ENCODE measurements at places on chromosomes 2 and 18. TPM values are rescaled to one million over a fixed set of nuclear protein-coding genes. Genes with fewer than 3 reads are reported as not detected.

Gene TMEM150A
- 8.2 TPM for total RNA-seq

Gene TDRD15
- not detected for total RNA-seq

Gene SERPINB4
- not detected for total RNA-seq

Gene PSD4
- total RNA-seq, result 27.0 TPM

Gene BMP10
- not detected for total RNA-seq

GRCh38 chr2:70541481-70542020 lies 12.1 kb downstream of the TGFA start:
- peak; percentile 84 for DNase-seq

GRCh38 chr2:237501892-237502513 lies 15.0 kb downstream of the MLPH start:
- DNase-seq, result no peak

DNA sequence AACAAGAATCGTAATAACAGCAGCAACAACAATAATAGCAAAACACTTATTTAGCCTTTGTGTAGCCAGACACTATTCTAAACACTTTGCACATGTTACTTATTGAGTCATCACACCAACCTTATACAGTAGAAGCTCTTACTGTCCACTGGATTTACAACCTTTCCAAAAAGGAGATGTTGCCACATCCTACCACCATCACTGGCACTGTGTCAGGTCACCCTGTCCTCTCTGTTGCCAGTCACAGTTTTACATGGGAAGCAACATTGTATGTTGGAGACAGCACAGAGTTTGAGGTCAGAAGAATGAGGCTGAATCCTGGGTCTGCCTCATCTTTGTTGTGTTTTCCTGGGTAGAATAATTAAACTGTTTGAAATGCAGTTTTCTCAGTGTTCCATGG lies 201.4 kb upstream of the EPAS1 start:
- DNase-seq, result no peak

- peak; percentile 81 for DNase-seq
Measured at GRCh38 chr18:58241877-58242276, 197.9 kb downstream of the NEDD4L start.

- no peak for DNase-seq
Measured at GRCh38 chr2:210633699-210634098, 77.3 kb downstream of the CPS1 start.

GRCh38 chr2:67498931-67499330 lies 101.8 kb downstream of the ETAA1 start:
- DNase-seq, result no peak

Measured in Caki2 (cell line).